Activated CD4-positive, alpha-beta T cell treated with anti-CD3 and anti-CD28 coated beads, Interleukin-2, amount 50 U/mL, for 24 hours (primary cell): ENCODE measurements at places on chromosomes 1 and 21.
A peak's percentile ranks its signal among the peaks of the same experiment; 100 is the strongest.

- DNase-seq, result no peak
Observed at GRCh38 chr1:10490286-10490970, 15.7 kb downstream of the PEX14 start.

DNA sequence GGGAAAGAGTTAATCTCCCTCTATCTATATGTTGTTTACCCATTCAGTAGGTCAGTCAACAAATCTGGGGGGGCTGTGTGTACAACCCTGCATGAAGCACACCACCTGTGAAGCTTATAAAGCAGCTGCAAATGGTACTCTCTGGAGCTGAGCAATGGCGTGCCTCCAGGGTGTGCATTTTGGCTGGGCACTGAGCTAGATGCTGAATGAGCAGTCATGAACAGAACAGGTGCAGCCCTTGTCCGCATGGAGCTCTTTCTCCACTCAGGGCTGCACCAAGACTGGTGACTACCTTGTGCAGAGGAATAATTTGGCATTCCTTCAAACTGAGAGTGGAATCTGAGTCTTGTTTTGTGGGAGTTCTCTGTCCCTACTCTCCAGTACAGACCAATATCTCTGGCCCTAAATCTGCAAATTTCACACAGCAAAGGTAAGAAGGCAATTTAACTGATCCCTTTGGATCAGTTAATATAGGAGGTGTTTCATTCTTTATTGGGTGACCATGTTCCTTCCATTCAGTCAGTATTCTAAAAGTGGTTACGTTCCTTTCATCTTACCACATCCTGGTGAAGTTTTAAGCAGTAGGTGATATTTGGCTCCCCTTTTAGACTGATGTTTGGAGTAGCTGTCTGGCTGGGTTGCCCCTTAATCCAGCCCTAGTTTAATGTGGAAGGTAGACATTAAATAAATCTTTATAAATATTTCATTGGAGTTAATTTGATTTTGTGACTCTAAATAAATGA lies 76.0 kb downstream of the GPR88 start:
- no peak for DNase-seq

- DNase-seq, result no peak
Observed at GRCh38 chr1:40421431-40422384, 28.6 kb upstream of the ZFP69B start.

- no peak for DNase-seq
Observed at GRCh38 chr1:9320520-9321479, 28.1 kb downstream of the SPSB1 start.

DNA sequence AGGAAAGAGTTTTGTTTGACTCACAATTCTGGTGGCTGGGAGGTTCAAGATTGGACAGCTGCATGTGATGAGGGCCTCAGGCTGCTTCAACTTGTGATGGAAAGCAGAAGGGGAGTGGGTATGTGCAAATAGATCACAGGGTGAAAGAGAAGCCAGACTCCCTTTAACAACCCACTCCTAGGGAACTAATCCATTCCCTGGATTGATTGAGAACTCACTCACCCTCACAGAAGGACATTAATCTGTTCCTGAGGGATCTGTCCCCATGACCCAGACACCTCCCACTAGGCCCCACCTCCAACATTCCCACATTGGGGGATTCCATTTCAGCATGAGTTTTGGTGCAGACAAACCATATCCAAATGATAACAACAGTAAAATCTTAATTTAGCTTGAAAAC lies 25.6 kb downstream of the UBE2T start:
- no peak for DNase-seq

- DNase-seq, result no peak
Observed at GRCh38 chr1:157626099-157626498, 28.2 kb upstream of the FCRL4 start.

GRCh38 chr1:109433322-109433721 lies 7.1 kb upstream of the PSMA5 start:
- DNase-seq, result no peak

DNA sequence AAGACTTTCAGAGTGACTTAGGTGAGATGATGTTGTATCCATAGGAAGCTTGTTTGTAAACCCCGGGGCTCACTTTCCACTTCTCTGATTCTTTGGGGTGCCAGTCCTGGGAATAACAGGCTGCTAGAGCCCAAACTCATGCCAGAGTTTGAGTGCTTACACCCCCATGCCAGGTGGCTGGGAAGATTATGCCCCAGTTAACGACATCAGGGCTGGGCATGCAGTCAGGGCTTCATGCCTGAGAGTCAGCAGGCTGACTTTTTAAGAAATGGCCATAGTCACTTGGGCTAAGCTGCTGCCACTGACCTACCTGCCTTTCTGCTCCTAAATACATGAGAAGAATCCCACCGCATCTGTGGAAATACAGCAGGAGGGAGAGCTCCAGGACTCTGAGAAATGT lies 425.6 kb upstream of the VAMP3 start:
- DNase-seq, result no peak

GRCh38 chr1:212819726-212820125 lies 27.7 kb downstream of the SPATA45 start:
- DNase-seq, result no peak

- no peak for DNase-seq
Observed at GRCh38 chr1:107228704-107229371, 88.0 kb downstream of the NTNG1 start.

DNA sequence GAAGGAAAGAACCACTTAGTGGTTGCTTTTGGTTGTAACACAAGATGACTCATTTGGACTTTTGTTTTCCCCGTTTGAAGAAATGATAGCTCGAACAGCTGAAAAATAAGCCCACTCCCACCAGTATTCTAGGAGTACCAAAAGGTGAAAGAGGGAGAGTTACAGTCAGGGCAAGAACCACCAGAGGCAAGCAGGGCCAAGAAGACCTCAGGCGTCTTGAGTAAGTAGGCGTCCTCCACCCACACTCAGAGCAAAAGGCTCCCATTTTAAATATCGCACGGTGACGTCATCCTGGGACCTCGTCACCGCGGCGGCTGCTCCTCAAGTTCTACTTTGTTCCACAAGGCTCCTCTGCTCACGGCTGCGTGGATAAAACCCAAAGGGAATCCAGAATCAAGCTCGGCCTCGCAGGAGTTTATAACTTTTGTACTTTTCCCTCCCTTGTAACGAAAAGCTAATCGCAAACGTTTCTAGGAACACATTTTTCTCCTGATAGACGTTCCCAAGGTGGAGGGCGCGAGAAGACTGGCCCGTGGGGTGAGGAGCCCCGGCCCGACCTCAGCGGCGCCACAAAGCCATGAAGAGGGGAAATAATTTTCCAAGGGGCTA lies 1.2 kb downstream of the BTG3 start:
- peak; percentile 70 for DNase-seq

DNA sequence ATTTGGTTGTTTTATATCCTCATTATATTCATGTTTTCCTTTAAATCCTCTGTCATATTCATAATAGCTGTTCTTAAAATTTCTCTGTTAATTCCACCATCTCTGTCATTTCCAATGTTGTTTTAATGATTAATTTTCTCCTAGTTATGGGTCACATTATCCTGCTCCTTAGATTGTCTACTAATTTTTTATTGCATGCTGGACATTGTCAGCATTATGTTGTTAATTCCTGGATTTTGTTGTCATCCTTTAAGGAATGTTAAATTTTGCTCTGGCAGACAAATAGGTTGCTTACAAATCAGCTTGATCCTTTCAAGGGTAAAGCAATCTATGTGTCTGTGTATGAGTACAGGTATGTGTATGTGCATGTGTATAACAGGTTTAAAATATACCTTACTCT lies 393.8 kb upstream of the POU3F1 start:
- no peak for DNase-seq

DNA sequence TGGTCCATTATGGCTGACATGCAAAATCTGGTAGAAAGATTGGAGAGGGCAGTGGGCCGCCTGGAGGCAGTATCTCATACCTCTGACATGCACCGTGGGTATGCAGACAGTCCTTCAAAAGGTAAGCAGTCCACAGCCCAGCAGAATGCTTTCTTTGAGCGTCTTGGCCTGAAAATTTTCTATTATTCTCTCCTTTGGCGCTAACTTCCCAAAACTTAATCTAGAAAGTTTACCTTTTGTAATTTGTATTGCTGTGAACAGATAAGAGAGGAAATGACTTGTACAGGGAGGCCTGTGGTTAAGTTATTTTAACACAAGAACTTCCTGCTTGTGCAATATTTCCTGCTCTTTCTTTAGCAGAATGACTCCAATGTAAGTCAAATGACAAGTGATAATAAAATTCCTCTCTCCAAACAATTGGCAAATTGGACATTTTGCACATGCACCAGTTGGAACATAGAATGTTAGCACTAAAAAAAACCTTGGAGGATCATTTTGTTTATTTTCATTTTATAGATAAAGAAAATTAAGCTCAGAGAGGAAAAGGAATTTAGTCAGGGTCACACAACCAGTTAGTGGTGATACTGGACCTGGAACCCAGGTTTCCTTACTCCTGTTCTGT lies 18.9 kb downstream of the CAP1 start:
- no peak for DNase-seq

DNA sequence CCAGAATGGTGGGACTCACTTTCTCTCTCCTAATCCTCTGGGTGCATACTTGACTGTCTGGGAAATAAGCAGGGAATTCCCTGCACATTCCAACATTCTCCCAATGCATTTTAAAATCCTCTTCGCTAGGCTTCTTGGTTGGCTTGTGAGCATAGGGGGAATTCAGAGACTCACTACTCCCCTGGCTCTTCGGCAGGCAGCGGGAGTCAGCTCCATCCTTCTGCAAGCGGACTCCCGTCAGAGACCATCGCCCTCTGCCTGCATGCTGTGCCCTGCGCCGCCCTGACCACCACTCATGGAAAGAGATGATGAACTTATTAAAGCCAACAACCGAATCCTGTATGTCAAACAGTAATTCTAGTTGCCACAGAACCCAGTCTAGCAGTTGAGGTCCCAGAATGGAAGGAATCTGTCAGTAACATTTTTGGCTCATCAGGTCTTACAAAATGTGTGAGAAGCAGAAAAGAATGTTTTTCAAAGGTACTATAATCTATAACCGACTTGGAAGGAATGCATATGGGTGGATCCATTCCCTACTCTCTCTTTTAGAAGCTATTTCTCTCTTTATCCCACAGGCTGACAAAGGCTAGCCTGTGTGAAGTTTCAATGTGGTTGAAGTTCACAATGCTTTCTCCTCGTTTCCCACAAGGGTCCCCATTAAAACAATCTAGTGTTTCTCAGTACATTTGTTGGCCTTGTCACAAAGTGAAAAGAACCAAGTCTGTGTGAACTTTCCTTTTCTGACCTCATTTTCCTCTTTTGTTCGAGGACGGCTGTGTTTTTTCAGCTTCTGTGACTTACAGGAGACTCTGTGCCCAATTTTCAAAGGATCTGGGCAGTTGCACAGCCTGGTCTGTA lies 119.1 kb upstream of the ADAR start:
- DNase-seq, result no peak

DNA sequence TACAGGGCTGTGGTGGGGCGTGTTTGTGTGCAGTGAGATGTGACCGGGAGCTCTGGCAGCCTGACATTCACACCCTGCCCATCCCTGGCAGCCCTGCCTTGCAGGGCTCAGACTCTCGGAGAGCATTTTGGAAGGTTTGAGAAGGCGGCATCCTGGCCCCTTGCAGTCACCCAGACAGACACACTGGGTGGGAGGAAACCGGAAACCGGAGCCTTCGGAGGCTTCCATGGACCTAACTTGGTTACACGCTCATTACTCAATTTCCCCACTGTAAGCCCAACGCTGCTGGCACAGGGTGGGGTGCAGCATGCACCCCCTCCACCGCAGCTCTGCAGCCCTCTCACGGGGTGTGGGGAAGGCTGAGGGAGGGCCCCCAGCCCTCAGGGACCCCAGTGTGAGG lies 22.2 kb upstream of the RSPO1 start:
- DNase-seq, result no peak

GRCh38 chr1:36172983-36173382 lies 17.0 kb downstream of the MAP7D1 start:
- no peak for DNase-seq
